GM04503 (cell line): ENCODE measurements at places on chromosomes 1 and 21.

DNA sequence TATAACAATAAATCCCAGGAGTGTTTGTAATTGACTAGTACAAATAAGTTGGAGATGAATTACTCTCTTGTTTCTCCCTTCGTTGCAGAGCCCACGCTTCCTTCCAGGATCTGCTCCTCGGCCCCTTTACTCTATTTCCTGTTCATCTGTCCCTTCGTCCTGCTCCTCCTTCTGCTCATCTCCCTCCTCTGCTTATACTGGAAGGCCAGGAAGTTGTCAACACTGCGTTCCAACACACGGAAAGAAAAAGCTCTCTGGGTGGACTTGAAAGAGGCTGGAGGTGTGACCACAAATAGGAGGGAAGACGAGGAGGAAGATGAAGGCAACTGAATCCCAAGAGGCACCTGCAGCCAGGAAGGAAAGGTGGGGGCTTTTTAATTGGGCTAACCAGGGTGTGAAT lies 26.4 kb upstream of the TTF2 start:
- no peak for DNase-seq

DNA sequence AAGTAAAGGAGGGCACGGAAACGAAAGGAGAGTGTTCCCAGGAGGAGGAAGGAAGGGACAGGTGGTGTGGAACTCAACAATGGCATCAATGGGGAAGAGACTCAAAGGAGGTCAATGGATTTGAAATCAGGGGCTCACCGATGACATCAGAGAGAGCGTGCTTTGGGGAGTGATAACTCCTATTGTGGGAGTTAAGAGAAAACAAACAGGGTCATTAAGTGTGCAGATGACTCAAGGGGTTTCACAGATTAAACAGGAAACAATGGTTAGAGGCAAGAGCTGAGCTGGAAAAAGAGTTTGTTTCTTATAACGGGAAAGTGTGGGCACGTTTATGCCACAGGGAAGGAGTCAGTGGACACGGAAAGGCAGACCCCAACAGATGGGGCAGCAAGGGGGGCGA lies 629.1 kb downstream of the SMYD3 start:
- DNase-seq, result no peak

DNA sequence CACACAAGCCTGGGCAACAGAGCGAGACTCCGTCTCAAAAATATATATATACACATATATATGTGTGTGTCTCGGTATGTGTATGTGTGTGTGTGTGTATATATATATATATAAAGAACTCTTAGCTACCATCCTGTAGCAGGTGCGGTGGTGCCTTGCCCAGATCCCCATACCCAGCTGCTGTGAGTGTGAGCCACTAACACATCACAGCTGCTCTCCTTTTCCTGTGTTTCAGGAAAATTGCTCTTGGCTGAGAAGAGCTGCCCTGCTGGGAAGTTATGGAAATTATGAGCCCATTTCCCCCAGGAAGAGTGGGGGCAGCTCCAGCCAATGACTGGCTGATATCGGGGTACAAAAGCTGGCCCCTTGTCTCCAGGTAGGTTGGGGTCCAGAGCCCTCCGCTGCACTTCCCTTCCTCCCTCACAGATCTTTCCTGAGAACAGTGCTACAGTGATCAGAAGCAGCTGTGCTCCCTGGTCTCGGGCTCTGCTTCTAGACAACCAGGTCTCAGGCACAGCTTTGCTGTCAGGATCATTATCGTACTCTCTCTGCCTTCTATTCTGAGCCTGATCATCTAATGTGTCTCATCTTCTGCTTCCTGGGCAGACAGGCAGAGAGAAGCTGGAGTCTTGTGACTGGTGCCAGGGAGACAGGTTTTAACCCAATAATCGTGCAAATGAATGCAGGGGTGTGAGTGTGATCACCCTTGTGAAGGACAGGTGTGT lies 109.6 kb upstream of the ZNF678 start:
- DNase-seq, result no peak

- DNase-seq, result no peak
Measured at GRCh38 chr1:17023102-17023501, 11.4 kb upstream of the ATP13A2 start.

GRCh38 chr1:61344696-61345095 lies 262.3 kb downstream of the NFIA start:
- no peak for DNase-seq

- no peak for DNase-seq
Measured at GRCh38 chr1:22364764-22365163, 86.9 kb upstream of the ZBTB40 start.

GRCh38 chr1:90854397-90854924 lies 137.4 kb upstream of the BARHL2 start:
- no peak for DNase-seq

DNA sequence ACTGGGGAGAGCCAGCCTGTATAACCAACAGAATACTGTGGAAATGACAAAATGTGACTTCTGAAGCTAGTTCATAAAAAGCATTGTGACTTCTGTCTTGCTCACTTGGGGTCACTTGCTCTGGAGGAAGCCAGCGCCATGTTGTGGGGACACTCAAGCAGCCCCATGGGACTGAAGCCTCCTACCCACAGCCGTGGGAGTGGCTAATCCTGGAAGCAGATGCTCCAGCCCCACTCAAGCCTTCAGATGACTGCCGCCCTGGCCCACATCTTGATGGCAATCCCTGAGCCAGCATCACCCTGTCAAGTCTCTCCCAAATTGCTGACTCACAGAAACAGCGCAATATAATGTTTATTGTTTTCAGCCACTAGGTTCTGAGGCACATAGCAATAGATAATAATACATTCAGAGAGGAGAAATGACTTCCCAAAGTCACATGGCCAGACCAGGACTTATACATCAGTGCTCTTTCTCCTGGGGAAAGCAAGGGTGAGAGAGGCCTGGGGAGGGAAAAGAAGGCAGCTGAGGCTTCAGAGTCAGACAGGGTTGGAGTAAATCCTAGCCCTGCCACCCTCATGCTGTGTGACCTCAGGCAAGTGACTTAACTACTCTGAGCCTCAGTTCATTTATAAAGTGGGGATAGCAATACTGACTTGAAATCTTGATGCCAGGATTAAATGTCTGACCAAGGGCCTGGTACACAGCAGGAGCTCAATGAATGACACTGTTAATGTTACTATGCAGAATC lies 5.0 kb upstream of the TNFRSF8 start:
- no peak for DNase-seq

GRCh38 chr21:45443595-45444181 lies 38.7 kb downstream of the COL18A1 start:
- no peak for DNase-seq

GRCh38 chr21:31222142-31222541 lies 121.9 kb downstream of the TIAM1 start:
- DNase-seq, result no peak

GRCh38 chr1:170145770-170146676 lies at the start of gene NTMT2:
TSS of gene NTMT2 (plus strand) at chr1:170145959. CDS start at chr1:170146108, 149 bp downstream.
- no peak for DNase-seq

- DNase-seq, result no peak
Measured at GRCh38 chr1:51222136-51222787, 13.8 kb upstream of the RNF11 start.

GRCh38 chr1:75967719-75968118 lies 35.5 kb upstream of the ASB17 start:
- no peak for DNase-seq
